ENCODE measurements at places on chromosomes 1 and 21. TPM values are rescaled to one million over a fixed set of nuclear protein-coding genes. Genes with fewer than 3 reads are reported as not detected.
A peak's percentile ranks its signal among the peaks of the same experiment; 100 is the strongest.

- H3K27ac ChIP-seq: no peak overlapping the region
- no peak for DNase-seq
- no peak overlapping the region for H3K4me3 ChIP-seq
- no peaks in the 10 kb centered on the region for H3K4me1 ChIP-seq
These were observed 107.0 kb downstream of the PLXNA2 start for GRCh38 chr1:208137193-208137592.

DNA sequence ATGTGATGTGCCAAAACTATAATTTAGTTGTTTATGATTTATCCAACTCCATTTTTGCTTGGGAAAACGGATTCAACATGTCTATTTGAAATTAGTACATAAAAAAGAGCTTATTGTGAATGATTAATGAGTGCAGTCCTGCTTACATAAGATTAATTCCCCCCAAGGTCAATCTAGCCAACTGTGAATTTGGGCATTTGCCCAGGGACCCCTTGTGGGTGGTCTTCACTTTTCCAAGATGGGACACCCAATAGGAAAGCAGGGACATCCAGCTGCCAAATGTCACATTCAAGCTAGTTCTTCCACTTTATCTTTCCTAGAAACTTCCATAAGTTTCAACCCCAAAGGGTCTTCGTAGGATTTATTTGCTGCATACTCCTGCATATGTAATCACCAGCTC lies 362.4 kb upstream of the PKN2 start:
- DNase-seq: no peak
- H3K4me1 ChIP-seq: no peaks in the 10 kb centered on the region
- H3K36me3 ChIP-seq: no peaks in the 10 kb centered on the region
- H3K27ac ChIP-seq: no peak overlapping the region
- H3K4me3 ChIP-seq: no peak overlapping the region

DNA sequence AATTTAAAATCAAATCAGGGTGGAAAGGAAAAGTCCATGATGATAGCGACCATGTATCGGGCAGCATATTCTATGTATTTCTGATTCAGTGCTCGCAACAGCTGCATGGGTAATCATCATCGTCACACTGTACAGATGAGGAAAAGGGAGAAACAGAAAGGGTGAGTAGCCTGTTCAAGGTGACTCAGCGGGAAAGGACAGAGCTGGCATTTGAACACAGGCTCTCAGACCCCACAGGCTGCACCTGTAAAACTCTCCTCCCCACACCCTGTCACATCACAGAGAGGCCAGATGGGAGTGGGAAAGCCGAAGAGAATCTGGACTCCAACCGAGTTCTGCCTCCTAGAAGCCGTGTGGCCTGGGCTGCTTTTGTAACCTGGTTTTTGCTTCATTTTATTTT lies 14.0 kb downstream of the RUNX1 start:
- peak overlapping the region; percentile 98 for H3K27ac ChIP-seq
- H3K4me3 ChIP-seq: peak overlapping the region; percentile 53
- peaks cover 89% of the 10 kb centered on the region for H3K36me3 ChIP-seq
- DNase-seq: no peak
- H3K4me1 ChIP-seq: peaks cover 93% of the 10 kb centered on the region

LRRC53 gene
- total RNA-seq: not detected

DNA sequence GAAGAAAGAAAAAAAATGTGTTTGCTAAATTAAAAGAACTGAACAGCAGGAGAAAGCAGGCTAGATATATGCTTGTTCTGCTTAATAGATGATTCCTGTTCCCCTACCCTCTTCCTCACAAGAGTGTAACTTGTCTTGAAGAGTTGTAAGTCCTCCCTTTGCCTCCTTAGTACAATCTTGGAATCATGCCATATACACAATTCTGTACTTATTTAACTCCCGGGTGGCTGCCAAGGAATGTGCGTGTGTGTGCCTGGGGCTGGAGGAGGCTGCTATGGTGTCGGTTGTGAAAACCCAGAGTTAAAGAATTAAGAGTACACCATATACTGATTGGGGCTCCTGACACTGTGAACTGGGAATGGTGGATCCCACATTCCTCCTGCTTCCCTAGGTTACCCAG lies 194.2 kb downstream of the SIPA1L2 start:
- no peak overlapping the region for H3K4me3 ChIP-seq
- H3K27ac ChIP-seq: no peak overlapping the region
- DNase-seq: no peak
- H3K4me1 ChIP-seq: peaks cover 9% of the 10 kb centered on the region

- H3K4me1 ChIP-seq: no peaks in the 10 kb centered on the region
- no peak for DNase-seq
- no peaks in the 10 kb centered on the region for H3K27me3 ChIP-seq
- H3K36me3 ChIP-seq: no peaks in the 10 kb centered on the region
These were observed 393.9 kb downstream of the PLPP3 start for GRCh38 chr1:56185493-56185892.

All from activated T-helper 2 cell treated with anti-CD3 and anti-CD28 coated beads, Interferon-gamma antibody, Interleukin-2, Interleukin-4, amounts not matched to agents 10 μg/mL and 5 μg/mL and 100 μg/mL, durations not matched to agents 14 hours and 24 hours and 36 hours (primary cell).